ENCODE measurements at places on chromosomes 5 and 9. TPM values are rescaled to one million over a fixed set of nuclear protein-coding genes. Genes with fewer than 3 reads are reported as not detected.

The GHR gene
- 17.1 TPM for total RNA-seq

The HAPLN1 gene
- total RNA-seq = not detected

The SCGB3A2 gene
- total RNA-seq = not detected

GRCh38 chr5:107933326-107933725 lies 262.6 kb upstream of the EFNA5 start:
- DNase-seq = no peak

GRCh38 chr5:94613583-94613982 lies 4.8 kb downstream of the KIAA0825 start:
- no peak for DNase-seq

DNA sequence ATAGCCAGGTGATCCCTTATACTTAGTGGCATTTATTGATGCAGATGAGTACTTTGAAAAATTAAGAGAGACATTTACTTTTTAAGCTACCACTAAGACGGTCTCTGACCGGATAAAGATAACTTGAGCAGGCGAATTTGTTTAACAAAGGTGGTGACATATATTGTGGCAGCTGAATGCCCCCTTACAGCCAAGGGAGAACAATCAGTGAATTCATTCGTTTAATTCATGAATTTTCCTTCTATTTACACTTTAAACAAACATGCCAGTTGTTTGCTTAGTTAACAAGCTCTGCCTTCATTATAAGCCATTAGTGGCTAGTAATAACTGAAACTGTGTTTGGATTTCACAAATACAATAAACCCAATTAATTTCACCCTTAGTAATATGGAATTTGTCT lies 187.1 kb downstream of the AOPEP start:
- DNase-seq = no peak

DNA sequence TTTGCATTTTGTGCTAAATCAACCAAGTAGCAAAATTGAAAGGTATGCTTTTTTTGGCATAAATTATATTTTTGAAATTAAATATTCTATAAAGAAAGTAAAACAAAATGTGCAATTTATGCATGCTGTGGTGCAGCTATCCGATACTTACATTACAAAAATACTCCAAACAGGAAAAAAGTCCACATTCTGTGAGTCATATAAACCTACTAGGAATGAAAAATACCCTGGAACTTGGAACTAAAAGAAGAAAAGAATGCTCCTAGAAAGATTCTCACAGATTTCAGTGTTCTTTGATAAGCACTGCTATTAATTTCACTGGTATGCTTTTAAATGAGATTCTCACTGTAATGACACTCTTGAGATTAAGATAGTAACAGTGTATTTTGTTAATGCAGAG lies 92.6 kb downstream of the OSMR start:
- no peak for DNase-seq

GRCh38 chr5:65625743-65626142 lies 916 bp downstream of the SHLD3 start:
- DNase-seq = no peak

- DNase-seq = no peak
Measured at GRCh38 chr9:72052122-72052521, 8.3 kb downstream of the C9orf57 start.

DNA sequence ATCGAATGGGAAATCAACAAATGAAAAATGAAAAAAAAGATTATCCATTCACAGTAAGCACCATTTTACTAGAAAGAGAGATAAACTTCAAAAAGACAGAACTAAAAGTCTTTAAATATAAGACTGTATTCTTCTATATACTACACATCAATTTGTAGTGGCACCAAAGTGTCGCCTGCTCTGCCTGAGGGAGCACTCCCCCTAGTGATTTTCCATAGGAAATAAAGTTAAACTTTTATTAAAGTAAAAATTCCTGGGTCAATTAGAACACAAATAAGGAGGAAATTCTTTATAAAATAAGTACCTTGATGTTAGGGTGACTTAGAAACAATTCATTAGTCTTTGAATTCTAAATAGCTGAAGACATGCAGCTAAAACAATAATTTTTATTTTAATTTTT lies 9.7 kb downstream of the RAD1 start:
- DNase-seq = no peak

The ATP10B gene
- total RNA-seq = 0.07 TPM
